ENCODE measurements at places on chromosomes 16 and 17. TPM values are rescaled to one million over a fixed set of nuclear protein-coding genes. Genes with fewer than 3 reads are reported as not detected.

The RHBDF1 gene
- total RNA-seq, result 17.0 TPM

The GOSR2 gene
- 37.5 TPM for total RNA-seq

The PRSS36 gene
- total RNA-seq, result 0.29 TPM

The TBC1D28 gene
- total RNA-seq, result not detected

The CES4A gene
- 2.0 TPM for total RNA-seq

The SPIRE2 gene
- 6.6 TPM for total RNA-seq

The TBX4 gene
- 0.09 TPM for total RNA-seq

The GDPD1 gene
- total RNA-seq, result 0.67 TPM

The LRRC37A2 gene
- total RNA-seq, result 3.4 TPM

The METTL22 gene
- total RNA-seq, result 25.5 TPM

The HSF4 gene
- total RNA-seq, result 15.7 TPM

The VAC14 gene
- total RNA-seq, result 37.1 TPM

The SP2 gene
- 17.4 TPM for total RNA-seq

The SYNGR3 gene
- total RNA-seq, result 6.1 TPM

The C16orf74 gene
- total RNA-seq, result 17.1 TPM

The ACSM2A gene
- not detected for total RNA-seq

The PRSS21 gene
- total RNA-seq, result not detected

The CRISPLD2 gene
- total RNA-seq, result 3.0 TPM

The VWA3A gene
- 0.02 TPM for total RNA-seq

The TMC7 gene
- 7.6 TPM for total RNA-seq

The MFAP4 gene
- total RNA-seq, result not detected

Data from A549 treated with RU486 at 1 μM for 4 hours (cell line).